ENCODE measurements at places on chromosomes 1 and 21.

DNA sequence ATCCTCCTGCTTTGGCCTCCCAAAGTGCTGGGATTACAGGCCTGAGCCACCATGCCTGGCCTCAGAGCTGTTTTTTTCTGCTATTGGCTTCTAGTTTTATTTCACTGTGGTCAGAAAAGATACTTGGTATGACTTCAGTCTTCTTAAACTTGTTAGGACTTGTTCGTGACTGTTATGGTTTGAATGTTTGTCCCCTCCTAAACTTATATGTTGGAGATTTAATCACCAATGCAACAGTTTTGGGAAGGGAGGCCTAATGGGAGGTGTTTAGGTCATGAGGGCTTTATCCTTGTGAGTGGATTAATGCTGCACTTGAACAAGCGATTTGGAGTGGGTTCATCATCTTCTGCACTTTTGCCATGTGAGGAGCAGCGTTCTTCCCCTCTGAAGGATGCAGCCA, 24.5 kb upstream of the SOD1 start:
- DNase-seq, result no peak

- DNase-seq, result no peak
Observed at GRCh38 chr1:8378178-8378577, 60.3 kb downstream of the SLC45A1 start.

- DNase-seq, result no peak
Observed at GRCh38 chr1:59290193-59290949, 6.5 kb upstream of the FGGY start.

DNA sequence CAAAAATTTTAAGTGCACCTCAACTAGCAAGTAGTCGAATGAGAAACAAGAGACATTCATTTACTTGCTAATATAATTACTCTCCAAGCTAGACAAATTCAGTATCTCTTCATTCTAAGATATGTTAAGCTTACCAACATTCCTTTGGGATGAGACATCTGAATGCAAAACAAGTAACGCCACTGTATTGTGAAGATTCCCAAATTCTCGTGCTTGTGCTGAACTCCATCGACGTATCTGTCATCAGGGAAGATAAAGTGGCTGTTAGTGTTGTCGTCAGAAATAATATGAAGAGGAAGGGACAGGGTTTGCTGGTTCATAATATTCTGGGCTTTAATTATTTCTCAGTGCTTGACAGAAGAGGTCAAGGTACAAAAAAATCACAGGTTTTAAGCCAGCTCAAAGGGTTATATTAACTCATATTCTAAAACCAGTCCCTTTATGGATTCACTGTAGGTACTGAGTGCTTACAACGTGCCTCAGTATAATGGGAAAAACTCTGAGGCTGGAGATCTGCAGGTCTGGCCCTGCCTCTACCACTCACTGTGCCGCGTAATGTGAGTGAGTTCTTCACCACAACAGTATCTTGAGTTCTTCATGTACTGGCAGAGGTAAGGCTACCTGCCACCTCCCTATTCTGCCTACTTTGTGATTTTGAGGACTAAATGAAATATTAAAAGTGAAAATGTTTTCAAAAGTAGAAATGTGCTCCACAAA, 42.0 kb downstream of the PCSK9 start:
- DNase-seq, result no peak

DNA sequence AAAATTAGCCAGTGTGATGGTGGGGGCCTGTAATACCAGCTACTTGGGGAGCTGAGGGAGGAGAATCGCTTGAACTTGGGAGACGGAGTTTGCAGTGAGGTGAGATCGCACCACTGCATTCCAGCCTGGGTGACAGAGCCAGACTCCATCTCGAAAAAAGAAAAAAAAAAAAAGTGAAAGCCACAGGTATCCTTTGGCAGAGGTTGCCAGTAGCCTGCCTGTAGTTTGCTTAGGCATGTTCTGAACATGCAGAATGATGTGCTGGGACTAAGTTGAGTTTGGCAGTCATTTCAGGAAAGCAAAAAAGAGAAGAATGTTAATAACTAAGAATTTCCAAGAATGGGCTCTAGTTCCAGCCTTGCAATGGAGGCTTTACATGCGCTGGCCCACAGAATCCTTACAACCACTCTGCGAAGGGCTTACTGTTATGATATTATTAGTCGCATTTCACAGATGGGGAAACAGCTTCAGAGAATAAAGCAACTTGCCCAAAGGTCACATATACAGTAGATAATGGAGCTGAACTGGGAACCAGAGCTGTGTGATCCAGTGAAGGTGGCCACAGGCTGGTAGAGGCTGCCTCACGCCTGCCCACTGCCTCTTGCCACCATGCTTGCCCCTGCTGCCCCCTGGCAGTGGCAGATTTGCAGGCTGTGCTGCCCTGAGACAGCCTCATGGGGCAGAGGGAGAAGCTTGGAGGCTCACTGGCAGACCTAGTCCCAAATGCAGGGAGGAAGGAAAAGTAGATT, 66.5 kb upstream of the LYST start:
- no peak for DNase-seq

DNA sequence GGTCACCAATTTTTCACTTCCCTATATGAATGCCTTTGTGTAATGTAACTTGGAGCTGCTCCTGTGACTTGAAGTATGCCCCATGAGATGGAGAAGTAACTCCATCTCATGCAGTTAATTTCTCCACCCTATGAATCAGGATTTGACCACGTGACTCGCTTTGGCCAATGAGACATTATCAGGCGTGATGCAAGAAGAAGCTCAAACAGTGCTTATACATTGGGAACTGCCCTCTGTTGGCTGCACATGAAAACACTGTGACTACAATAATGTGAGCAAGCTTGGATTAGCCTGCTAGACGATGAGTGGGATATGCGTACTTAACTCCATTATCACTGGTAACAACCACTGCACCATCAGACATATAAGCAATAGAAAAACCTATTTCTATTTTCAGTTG, 684.4 kb downstream of the PLA2G4A start:
- no peak for DNase-seq

DNA sequence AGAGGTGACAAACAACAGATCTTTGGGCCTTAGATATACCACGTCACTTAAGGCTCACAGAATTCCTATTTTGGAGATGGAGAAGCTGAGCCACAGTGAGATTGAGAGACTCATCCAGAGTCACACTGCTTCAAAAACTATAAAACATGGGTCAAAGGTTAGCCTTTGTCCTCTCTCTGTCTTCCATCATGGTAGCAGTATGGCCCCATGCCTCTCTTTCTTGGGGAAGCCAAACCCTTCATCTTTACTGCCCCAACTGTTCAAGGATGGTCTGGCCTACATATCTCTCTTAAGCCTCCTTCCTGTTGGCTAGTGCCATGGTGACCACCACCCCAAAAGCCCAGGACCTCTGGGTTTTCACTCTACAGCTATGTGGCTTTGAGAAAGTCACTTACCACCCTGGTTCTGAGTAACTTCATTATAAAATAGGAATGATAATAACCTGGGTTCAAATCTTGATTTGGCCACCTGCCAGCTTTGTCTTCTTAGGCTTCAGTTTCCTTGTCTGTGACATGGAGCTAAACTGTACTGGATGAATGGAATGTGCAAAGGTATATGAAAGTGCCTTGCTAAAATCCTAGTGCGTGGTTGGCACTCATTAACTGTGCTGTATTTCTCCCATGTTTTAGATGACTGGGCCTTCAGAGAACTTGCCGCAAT, 85.9 kb upstream of the JUN start:
- no peak for DNase-seq

DNA sequence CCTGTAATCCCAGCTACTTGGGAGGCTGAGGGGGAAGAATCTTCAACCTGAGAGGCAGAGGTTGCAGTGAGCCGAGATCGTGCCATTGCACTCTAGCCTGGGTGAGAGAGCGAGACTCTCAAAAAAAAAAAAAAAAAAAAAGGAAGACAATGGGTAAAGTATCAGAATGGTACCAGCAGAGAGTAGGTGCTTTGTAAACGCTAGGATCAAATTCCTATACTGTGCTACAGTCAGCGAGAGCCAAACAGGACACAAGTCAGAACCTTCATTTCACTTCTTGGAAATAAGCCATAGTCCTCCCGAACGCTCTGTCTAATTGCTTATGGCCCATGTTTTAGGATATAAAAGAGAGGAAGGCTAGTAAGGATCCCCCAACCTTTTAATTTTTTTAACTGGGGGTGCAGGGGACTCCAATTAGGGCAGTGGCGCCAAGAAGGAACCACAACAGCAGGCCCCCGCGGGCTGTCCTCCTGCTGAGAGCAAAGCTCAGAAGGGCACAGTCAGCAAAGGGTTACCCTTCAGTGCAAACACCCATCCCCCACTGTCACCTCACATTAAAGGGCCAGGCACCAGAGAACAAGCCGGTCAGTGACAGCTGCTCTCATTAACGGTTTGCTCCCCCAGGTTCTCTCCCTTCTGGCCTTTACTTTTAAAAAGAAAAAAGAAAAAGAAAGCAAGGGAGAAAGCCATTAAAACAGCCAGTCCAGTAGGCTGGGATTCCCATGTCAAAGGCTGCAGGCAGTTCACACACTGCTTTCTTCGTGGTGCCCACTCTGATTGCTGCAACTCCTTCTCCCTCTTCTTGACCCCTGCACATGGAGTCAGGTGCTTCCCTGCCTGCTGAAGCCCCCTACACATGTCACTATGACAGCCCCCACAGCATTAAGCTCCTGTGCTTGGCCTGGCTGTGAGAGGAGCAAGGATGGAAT, 69.4 kb downstream of the PLPP3 start:
- DNase-seq, result no peak

- DNase-seq, result no peak
Observed at GRCh38 chr21:33618407-33618806, 23.1 kb downstream of the CRYZL1 start.

- DNase-seq, result no peak
Observed at GRCh38 chr1:65940126-65940525, 147.4 kb downstream of the PDE4B start.

All from forelimb muscle (tissue), 1 donor.